ENCODE measurements at places on chromosomes 4 and X.
A peak's percentile ranks its signal among the peaks of the same experiment; 100 is the strongest.

GRCh38 chr4:2722033-2722432 is 34.1 kb downstream of the TNIP2 start:
- no peak for DNase-seq

DNA sequence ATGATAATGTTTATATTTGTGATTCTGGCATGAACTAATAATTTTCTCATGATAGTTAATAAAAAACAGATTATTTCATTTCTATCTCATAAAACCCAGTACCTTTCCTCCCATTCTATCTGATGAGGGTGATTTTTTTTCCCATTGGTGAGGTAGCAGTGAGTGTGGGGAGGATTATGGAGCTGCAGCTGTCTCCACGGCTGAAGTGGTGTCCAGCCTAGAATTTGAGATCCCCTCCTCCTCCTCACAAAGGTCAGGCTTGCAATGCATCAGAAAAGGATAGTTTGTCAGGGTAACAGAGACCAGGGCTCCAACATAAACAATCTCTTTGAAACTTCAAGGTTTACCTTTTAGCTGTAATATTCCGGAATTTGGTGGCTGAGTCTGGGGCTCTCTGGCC is 60.9 kb downstream of the C4orf51 start:
- no peak for DNase-seq

DNA sequence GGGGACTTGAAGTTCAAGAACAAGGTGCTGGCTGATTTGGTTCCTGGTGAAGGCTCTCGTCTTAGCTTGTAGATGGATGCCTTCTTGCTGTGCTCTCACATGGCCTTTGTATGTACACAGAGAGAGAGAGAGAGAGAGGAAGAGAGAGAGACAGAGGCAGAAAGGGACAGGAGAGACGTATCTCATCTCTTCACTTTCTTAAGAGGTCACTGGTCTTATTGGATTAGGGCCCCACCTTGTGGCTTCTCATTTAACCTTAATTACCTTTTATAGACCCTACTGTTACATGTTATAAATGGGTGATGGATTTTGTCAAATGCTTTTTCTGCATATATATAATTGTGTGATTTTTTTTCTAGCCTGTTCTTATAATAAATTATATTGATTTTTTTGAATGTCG is 1444.2 kb downstream of the ADGRL3 start:
- no peak for DNase-seq

- DNase-seq: no peak
Measured at GRCh38 chrX:70444946-70445656, 466 bp downstream of the DLG3 start.

- peak; percentile 51 for DNase-seq
Measured at GRCh38 chr4:10093801-10094552, 22.6 kb downstream of the WDR1 start.

GRCh38 chr4:140641789-140642439 is 73.2 kb upstream of the UCP1 start:
- DNase-seq: no peak

DNA sequence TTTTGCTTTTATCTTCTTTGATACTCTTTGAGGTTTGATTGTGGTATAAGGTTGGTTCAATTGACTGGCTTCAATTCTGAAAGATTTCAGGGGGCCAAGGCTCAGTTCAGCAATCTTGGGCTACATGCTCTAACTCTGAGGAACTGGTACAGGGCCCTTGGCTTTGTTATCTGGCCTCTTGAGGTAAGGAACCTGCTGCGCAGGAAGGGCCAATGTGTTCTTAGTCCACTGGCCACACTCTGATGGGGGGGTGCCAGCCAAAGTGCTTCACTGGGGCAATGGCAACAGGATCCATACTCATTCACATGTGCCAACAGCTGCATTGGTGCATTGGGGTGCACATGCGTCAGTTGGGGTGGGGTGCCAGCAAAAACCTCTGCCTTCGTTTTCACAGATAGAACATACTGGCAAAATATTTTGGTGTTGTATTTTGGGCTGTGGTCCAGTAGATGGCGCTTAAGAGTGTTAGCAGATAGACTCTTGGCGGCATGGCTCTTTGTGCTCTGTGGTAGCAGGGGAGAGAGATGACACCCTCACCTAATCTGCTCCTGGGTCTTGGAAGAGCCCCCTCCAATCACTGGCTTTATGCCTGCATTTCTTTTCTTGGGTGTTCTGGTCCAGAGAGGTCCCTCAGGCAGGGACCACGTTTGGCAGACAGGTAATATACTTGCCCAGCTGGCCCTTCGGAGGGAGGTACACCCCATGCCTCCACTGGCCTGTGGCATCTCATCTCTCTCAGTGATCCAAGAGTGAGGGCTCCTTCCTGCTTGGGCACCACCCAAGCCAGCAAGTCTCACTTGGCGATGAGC is 42.9 kb downstream of the NDST3 start:
- no peak for DNase-seq

DNA sequence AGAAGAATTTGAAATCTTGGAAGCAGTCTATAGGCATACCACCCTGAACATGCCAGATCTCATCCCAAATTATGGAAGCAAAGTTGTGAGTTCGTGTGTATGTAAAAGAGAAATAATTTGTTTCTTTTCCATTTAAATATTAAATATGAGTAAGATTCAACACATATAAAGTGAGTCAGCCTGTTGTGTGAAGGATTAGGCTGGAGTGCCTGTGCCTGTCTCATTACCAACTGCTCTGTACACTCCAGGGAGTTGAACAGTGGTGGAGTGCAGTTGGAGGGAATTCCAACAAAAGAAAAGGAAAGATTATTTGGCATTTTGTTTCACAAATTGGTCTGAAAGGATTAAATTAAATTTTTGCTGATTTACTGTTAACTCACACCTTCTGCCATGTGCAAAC is 435.6 kb downstream of the FAT4 start:
- no peak for DNase-seq

DNA sequence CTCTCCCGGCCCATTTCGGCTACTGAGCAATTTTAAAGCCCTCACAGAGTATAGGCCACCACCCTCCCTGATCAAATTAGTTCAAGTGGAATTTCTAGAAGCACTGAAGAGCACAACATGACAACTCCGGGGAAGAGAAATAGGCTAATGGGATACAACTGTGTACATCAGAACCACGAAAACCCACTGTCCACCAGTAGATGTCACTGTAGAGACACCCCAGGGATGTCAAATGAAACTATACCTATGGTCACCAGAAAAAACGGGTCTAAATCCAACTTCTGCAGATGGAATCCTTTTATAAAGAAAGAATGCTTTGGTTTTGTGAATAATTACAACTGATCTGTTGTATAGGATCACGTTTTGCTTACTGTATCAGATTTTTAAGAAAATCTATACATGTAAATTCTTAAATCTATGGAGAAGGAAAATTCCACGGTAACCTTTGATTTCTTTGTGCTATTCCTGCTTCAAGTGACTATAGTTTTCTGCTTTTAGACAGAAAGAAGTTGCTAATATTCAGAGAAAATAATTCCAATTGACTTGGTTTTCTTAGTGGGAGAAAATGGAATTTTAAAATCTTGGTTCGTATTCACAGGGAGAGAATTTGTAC is 29.5 kb upstream of the MAP3K15 start:
- DNase-seq: peak; percentile 59

GRCh38 chr4:113311047-113311446 is 261.6 kb downstream of the ANK2 start:
- no peak for DNase-seq

DNA sequence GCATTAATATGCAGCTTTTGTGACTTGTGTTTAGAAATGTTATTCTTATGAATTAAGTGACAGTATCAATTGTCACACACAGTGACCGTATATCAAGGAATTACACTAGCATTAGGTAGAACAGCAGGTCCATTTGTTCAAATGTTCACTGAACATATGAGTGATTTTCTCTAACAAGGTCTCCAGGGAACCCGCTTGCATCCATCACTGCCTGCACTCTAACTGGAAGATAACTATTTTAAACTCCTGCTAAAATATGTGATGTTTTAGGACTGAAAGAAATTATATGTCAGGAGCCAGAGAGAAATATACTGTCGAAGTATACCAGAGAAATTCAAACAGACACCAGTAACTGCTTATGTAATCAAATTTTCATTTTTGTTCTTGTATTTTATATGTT is 1395.7 kb downstream of the PCDH18 start:
- no peak for DNase-seq

- no peak for DNase-seq
Measured at GRCh38 chr4:184165291-184165690, 52.4 kb downstream of the ENPP6 start.

GRCh38 chr4:118680808-118681207 is 4.4 kb upstream of the METTL14 start:
- DNase-seq: no peak

DNA sequence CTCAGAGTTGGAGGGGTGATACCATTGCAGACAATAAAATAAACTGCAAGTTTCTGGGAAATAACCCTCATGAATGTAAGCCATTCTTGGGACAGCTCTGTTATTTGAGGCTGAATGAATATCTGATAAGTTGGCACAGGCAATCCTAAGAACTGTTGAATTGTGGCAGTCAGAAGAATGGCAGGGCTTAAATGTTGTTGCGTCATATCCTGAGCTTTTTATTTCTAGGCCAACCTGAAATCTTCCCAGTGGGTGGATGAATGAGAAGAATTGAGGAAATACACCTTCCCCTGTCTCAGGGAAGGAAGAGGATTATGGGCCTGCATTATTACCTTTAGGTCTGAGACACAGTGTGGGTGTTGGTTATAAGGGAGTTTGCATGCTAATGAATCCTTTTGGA is 64.4 kb upstream of the C4orf54 start:
- no peak for DNase-seq

GRCh38 chr4:24775032-24775605 is 20.3 kb upstream of the SOD3 start:
- DNase-seq: no peak

DNA sequence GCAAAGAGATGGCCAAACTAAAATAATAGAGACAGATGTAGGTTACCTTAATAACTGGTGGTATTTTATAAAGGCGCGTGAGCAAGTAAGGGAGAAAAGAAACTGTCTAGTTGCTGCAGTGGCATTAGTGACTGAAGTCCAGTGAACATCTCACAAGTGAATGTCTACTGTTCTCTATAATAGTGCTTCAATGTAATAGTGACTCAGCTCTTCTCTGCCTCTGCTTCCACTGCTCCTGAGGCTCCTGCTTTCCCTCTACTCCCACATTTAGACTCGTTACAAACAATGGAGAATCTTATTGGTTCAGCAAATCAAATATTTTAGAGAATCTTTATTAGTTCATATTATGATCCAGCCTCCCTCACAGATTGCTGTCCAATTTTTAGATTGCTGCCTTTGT is 779.1 kb upstream of the HTR2C start:
- no peak for DNase-seq

DNA sequence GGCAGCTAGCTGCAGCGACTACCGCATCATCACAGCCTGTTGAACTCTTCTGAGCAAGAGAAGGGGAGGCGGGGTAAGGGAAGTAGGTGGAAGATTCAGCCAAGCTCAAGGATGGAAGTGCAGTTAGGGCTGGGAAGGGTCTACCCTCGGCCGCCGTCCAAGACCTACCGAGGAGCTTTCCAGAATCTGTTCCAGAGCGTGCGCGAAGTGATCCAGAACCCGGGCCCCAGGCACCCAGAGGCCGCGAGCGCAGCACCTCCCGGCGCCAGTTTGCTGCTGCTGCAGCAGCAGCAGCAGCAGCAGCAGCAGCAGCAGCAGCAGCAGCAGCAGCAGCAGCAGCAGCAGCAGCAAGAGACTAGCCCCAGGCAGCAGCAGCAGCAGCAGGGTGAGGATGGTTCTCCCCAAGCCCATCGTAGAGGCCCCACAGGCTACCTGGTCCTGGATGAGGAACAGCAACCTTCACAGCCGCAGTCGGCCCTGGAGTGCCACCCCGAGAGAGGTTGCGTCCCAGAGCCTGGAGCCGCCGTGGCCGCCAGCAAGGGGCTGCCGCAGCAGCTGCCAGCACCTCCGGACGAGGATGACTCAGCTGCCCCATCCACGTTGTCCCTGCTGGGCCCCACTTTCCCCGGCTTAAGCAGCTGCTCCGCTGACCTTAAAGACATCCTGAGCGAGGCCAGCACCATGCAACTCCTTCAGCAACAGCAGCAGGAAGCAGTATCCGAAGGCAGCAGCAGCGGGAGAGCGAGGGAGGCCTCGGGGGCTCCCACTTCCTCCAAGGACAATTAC is 1.4 kb downstream of the AR start:
- DNase-seq: no peak

DNA sequence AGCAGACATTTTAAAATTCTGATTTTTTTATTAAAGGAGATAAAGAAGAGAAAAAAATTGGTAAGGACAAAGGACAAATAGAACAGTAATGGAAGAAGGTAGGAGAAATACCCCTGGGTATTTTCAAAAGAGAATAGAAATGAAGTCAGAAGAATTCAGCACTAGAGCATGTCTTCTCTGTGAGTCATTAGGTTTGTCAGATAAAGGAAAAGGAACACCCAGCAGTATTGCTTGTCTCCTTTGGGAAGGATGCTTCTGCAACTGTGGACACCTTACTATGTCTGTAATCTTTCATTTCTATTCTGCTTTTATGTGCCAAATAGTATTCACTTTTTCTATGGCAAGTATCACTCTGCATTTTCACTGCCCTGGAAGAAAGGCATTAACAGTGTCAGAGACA is 24.0 kb upstream of the PCDH7 start:
- DNase-seq: no peak

- peak; percentile 48 for DNase-seq
Measured at GRCh38 chr4:48681856-48682255, 98.2 kb downstream of the FRYL start.

- DNase-seq: no peak
Measured at GRCh38 chrX:96425200-96425599, 259.4 kb upstream of the DIAPH2 start.

DNA sequence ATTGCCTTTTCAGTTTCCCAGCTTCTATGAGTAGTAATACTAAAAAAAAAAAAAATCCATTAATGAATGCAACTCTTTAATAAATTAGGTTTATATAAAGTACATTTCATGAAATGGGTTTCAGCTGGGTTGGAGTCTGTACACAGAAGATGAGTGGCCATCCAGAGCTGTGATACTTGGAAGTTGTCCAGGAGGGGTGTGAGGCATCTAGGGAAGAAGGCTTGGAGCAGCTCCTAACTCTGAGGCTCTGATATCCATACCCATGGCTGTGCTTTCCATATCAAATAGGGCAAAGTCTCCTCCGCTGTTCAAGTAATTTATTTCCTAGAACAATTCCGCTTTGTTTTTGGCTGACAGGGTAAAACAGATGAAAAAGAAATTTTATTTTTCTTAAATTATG is 423.3 kb upstream of the TENM3 start:
- no peak for DNase-seq

DNA sequence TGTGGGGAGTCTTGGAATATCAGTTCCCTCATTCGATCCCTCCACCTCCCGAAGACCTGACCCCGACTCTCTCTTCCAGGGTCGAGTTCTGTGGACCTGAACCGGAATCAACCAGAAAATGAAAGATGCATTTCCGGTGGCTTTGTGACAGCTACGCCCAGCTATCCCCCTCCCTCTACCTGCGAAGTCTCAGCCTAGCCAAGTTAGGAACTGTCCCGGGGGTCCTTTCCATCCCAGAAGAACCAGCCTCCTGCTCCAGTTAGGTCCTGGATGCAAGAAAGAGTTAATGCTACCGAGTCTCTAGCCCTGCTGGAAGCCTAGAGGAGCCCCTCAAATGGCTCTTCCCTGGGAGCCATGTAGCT is 13.4 kb upstream of the ETDC start:
- DNase-seq: no peak
